ENCODE measurements at places on chromosomes 1 and 21. TPM values are rescaled to one million over a fixed set of nuclear protein-coding genes. Genes with fewer than 3 reads are reported as not detected.
A peak's percentile ranks its signal among the peaks of the same experiment; 100 is the strongest.

DNA sequence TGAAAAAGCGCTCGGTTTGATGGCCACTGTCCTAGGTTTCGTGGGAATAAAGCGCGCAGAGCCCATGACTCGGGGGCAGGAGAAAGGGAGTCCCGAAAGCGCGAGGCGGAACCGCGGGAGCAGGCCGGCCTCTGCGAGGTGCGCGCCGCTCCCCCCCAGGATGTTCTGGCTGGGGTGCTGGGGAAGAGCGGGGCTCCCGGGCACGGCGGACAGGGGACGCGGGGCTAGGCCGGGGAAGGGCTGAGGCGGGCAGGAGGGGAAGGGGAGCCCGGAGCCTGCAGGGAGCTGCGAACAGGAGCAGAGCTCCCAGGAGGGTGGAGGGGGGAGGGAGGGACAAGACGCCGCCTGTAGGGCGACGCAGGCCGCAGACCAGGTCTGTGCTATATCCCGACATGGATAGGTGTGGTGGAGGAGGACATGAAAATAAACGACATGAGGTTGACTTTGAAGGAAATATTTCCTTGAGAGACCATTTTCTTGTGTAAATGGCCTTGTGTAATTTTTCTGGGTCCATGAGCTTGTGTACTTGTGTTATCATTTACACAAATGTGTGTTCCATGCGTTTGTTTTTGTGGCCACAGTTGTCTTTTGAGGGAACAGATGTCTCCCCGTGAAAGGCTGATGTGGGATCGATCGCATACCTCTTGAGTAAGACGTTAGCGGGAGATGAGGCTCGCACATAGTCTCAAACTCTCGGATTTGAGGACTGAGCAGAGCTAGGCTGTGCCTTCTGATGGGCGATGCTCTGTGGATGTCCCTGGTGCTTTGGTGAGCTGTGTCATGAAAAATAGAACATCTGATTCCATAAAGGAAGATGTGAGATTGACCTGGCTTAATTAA, 1.3 kb downstream of the PCNT start:
- DNase-seq = peak; percentile 64

DNA sequence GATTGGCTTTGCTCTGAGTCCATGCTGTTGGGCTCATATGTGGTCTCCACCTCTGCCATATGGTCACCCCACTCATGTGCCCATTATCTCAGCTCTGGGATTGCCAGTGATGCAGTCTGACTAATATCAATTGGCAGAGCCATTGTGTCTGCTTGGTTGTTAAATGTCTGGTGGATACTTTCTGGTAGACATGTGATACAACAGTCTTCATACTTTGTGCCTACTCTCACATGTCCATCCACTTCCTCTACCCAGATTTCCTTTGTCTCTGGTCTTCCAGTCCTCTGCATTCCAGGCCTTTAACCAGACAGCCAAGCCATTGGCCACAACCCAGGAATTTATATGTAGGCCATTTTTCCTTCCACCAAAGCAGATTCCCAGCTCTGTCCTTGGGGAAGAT, 30.8 kb upstream of the DIPK1A start:
- DNase-seq = no peak

GRCh38 chr21:44078411-44078981, 28.7 kb upstream of the PWP2 start:
- no peak for DNase-seq

- DNase-seq = no peak
These were observed 70.0 kb upstream of the SELENON start for GRCh38 chr1:25729790-25730644.

DNA sequence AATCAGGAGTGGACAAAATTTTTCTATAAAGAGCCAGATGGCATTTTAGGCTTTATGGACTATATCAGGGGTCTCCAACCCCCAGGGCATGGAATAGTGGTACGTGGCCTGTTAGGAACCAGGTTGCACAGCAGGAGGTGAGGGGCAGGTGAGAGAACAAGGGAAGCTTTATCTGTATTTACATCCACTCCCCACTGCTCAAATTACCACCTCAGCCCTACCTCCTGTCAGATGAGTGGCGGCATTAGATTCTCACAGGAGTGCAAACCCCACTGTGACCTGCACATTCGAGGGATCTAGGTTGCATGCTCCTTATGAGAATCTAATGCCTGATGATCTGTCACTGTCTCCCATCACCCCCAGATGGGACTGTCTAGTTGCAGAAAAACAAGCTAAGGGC, 13.9 kb downstream of the PHTF1 start:
- no peak for DNase-seq

Gene OPRD1
- total RNA-seq = not detected

All from ureter (tissue), 1 donor.